ENCODE measurements at places on chromosomes 1 and 21. TPM values are rescaled to one million over a fixed set of nuclear protein-coding genes. Genes with fewer than 3 reads are reported as not detected.

Gene KRTAP21-2
- not detected for total RNA-seq

Gene SYT14
- total RNA-seq, result not detected

Gene UROD
- total RNA-seq, result 74.7 TPM

Gene ANKRD65
- total RNA-seq, result not detected

Gene PALMD
- total RNA-seq, result not detected

Gene NBPF4
- not detected for total RNA-seq

Gene ITGB2
- 530 TPM for total RNA-seq

Gene ZFP69
- total RNA-seq, result 2.7 TPM

Gene FMO5
- total RNA-seq, result 0.31 TPM

Gene OR6N1
- total RNA-seq, result not detected

Gene NR1I3
- total RNA-seq, result not detected

Gene PRDM15
- 8.5 TPM for total RNA-seq

Gene NPR1
- total RNA-seq, result not detected

Gene PDE9A
- total RNA-seq, result 10.8 TPM

Gene SLC25A34
- total RNA-seq, result 1.6 TPM

Gene GUCA2A
- not detected for total RNA-seq

Gene PDPN
- not detected for total RNA-seq
